Stimulated activated CD4-positive, alpha-beta T cell treated with anti-CD3 and anti-CD28 coated beads, Interleukin-4, amount 100 ng/mL, for 4 hours (primary cell): ENCODE measurements at places on chromosomes 2 and 18.

DNA sequence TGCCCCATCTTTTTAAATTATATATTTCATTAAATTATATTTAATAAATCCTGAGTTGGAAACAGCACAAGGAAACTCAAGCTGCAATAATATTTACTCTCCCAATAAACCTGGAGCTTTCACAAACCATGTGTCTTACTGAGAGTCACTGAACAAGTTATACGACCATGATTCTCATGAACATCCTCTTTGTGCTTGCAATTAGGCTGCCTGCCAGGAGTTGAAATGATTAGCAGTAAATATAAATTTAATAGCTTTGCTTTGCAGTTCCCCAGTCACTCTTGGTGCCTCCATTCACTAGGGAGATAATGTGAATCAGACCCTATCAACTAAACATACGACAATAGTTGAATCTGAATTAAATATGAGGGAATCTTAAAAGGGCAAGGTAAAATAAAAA is 905.1 kb downstream of the NRXN1 start:
- DNase-seq, result no peak

- no peak for DNase-seq
These were observed 13.6 kb downstream of the TCF23 start for GRCh38 chr2:27162151-27163121.

GRCh38 chr2:10686176-10686730 is 3.5 kb downstream of the NOL10 start:
- DNase-seq, result no peak

GRCh38 chr2:118940486-118941120 is 1.4 kb upstream of the MARCO start:
- DNase-seq, result no peak

DNA sequence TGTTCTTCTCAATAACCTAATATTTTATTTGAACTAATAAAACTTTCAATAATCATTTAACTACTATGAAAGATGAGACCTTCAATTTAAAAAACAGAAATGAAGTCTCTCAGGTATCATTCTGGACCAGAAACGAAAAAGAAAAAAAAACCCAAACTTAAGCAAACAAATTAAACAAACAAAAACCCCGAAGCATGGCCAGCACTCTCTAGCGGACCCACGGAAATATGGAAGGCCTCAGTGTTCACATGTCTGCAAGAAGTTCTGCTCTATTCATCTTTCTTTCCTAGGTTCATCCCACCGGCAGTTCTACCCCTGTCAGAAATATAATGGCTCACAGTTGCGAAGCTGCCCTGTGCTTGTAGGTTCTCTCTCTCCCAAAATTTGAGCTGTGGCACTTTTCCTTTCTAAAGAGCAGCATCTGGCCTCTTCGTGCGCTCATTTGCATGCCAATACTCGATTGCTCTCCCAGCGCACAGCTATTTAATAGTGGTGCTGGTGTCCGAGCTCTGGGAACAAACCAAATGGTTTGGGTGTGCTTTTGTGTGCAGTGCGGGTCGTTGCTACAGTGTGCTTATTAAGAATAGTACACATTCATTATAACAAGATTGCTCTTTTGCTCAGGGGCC is 129.0 kb upstream of the ZEB2 start:
- DNase-seq, result no peak

DNA sequence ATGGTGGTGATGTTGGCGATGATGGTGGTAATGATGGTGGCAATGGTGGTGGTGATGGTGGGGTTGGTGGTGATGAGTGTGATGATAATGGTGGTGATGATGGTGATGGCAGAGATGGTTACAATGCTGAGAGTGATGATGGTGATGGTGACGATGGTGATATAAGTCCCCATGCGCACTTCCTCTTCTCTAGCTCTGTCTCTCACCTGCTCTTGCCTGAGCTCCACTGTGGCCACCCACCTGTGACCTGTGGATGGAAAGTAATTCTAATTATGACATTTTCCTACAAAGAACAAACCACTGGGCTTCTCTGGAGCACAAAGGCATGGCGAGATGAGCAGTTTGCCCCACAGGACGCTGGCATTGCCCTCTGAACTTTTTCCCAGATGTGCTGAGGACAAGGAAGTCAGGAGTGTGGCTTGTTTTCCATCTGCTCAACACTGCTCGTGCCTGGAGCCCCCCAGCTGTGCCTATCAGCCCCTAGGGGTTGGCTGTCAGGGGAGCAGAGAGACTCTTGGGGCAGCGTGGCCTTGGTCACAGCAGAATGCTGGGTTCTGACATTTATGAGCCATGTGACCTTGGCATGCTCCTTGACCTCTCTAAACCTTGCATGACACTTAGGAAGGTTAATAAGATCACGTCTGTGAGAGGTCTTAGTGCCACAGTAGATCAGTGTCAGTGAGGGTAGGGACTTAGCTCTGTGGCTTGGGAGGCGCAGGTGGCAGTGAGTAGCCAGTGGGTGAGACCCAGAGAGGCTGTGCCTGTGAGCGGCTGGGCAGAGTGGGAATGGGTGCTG is 68.4 kb downstream of the RRM2 start:
- no peak for DNase-seq

DNA sequence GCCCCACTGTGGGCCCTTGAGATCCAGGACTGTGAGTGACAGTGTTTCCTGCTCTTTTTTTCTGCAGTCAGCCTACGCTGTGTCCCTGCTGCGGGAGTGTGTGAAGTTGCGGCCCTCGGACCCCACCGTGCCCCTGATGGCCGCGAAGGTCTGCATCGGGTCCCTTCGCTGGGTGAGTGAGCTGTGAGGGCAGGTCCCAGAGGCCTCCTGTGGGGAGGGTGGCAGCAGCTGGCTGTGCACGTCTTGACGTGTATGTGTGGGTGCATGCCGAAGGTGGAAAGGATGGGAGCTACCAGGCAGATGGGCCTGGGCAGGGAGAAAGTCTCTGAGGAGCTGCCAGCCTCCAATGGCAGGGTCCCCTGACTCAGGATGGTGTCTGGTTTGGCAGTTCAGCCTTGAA is 95.7 kb upstream of the MCFD2 start:
- DNase-seq, result no peak

DNA sequence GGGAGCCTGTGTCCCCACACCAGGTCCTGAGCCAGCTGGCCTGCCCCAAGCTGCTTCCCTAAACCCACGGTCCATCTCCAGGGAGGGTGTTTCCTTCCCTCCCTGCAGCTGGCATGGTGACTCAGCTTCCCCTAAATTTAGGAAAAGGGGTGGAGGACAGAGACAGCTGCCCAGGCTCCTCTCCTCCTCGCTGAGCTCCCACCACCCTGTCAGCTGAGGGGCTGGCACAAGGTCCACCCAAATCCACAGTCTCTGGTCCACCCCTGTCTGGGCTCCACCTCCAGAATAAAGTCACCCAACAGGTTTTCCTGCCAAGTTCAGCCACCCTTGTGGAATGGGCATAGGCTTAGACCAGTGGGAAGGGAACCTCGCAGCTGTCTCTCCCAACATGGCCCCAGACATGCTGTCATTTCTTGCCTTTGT is 156.5 kb downstream of the TNS1 start:
- no peak for DNase-seq

- DNase-seq, result no peak
These were observed 437.7 kb downstream of the NRXN1 start for GRCh38 chr2:50594233-50594632.

DNA sequence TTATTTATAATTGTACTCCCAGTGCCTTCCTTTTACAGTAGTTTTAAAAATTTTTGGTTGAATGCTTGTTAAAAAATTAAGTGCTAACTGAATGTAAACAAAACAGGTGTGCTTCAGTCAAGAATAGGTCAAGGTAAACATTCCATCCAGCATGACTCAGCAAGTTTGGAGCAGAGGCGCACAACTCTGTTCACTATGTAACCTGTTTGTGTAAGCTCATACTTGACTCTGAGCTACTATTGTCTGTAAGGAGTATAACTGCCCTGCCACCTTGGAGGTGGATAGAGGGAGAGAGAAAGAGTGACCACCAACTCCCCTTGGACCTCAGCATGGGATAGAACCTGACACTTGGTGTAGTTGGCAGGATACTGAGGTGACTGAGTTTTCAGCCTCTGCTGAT is 207.4 kb upstream of the SYT4 start:
- no peak for DNase-seq

DNA sequence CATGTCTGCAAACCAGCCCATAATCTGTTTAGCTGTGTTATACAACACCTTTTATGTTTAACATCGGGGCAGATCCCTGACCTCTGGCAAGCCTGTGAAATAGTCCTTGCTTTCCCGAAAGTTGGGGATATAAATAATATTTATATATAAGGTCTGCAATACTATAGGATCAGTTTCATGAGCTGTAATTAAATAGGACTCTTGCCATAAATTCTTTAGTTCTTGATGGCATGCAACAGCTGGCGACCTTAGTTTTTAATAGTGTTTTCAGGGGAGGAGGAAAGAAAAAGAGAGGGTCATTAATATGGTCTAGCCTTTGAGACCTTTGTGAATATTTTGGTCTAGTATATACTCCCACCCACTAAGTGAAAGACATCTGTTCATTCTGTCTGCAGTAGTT is 166.5 kb downstream of the MTX2 start:
- no peak for DNase-seq

DNA sequence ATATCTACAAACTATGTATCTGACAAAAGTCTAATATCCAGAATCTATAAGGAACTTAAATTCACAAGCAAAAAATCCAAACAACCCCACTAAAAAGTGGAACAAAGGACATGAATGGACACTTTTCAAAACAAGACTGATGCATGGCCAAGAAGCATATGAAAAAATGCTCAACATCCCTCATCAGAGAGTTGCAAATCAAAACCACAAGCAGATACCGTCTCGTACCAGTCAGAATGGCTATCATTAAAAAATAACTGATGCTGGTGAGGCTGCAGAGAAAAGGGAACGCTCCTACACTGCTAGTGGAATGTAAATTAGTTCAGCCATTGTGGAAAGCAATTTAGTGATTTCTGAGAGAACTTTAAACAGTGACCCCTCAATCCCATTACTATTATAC is 56.5 kb downstream of the CCBE1 start:
- DNase-seq, result no peak

- DNase-seq, result no peak
These were observed 47.0 kb upstream of the FOSL2 start for GRCh38 chr2:28345619-28346018.

DNA sequence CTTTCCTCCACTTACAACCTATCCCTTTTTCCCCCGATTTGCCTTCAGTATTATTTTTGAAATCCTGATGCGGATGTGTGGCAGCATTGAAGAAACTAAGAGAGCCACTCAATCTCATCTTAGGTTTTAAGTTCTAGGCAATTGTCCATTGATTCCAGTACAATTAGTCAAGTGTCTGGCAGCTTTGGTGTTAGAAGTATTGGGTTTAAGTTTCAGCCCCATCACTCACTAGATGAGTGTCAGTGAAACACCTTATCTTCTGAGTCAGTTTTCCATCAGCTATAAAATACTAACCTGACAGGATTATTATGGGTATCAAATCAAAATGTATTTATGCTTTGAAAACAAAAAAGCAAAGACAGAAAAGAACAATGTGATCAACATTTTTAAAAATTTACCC is 16.8 kb upstream of the CUL3 start:
- no peak for DNase-seq

- no peak for DNase-seq
These were observed 189.7 kb downstream of the ADCYAP1 start for GRCh38 chr18:1094409-1094808.

GRCh38 chr2:2101924-2102323 is 229.2 kb downstream of the MYT1L start:
- no peak for DNase-seq

DNA sequence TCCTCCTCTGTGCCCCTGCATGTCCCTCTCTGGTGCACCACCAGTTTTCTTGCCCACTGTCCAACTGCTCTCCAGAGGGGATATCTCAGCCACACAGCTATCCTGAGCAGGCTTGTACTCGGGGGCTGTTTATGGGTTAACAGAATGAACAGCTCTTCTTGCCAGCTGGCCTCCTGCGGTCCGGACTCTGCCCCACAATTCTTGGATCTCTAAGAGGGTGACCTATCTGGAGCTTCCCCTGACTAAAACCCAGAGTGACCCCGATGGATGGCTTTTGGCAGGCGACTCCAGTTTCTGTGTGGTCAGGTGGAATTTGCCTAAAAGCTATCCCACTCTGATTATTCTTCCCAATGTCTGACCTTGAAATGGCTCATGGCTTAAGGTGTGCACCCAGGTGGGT is 9.1 kb downstream of the SOWAHC start:
- DNase-seq, result no peak

GRCh38 chr2:158667586-158667985 is 127.5 kb upstream of the DAPL1 start:
- no peak for DNase-seq

DNA sequence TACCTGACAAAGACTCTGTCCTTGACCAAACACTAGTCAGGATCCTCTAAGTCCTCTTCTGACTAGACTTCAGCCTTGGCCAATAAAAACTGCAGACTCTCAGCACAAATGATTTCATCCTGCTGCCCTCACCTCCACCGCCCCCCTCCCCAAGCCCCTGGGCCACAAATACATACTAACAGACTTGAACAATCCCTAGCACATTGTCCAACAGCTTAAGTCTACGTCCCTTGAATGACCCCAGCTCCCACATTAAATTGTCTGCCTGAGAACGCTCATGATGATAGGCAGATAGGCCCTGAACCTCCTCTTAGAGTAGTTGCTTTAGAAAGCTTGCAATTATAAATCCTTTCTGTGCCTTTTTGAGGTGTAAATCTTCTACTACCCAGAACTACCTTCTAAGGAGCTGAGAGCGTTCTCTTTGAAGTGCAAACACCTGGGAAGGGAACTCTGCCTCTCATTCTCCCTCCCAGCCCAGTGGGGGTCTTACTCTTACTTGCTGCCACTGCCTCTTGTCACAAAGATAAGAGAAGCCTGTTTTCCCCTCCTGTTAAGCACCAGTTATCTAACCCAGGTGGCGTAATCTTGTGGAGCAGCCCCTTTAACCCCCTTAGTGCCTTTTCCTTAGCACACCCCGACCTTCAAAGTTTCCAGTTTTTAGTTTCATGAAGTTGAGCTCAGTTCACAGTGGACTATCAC is 1225.6 kb downstream of the LRP1B start:
- no peak for DNase-seq

DNA sequence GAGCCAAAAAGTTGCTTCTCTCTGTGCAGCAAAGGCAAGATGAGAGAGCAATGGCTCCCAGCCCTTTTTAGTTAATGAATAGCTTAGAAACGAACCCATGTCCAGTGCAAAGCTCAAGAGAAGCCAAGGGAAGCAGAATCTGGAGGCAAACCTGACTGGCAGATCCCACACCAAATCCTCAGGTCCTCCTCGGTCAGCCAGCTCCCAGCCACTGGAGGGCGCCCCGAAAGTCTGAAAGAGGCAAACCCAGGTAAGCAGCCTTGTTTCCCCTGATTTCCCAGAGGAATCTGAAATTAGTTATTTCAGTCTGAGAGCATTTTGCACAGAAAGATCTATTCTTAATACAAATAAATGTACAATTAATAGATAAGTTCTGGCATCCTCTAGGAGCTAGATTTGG is 71.3 kb upstream of the PID1 start:
- DNase-seq, result no peak

GRCh38 chr18:38116716-38117115 is 551.1 kb upstream of the CELF4 start:
- no peak for DNase-seq

GRCh38 chr2:40204268-40204667 is 247.6 kb downstream of the SLC8A1 start:
- no peak for DNase-seq
